A549 treated with dexamethasone at 1 μM for 4 hours (cell line): ENCODE measurements at places on chromosomes 7 and 10. TPM values are rescaled to one million over a fixed set of nuclear protein-coding genes. Genes with fewer than 3 reads are reported as not detected.

The ZNF853 gene
- 2.1 to 3.4 TPM (median 2.5 TPM) in 5 replicates for total RNA-seq

The MOGAT3 gene
- total RNA-seq: 0.20 TPM in 1 of 5 replicates, not detected in the others

The SLC35B4 gene
- 28.4 to 43.2 TPM (median 37.7 TPM) in 5 replicates for total RNA-seq

The MAGI2 gene
- total RNA-seq: 0.27 to 0.47 TPM (median 0.32 TPM) in 5 replicates

The KNDC1 gene
- total RNA-seq: 0.60 to 1.5 TPM (median 1.3 TPM) in 5 replicates

The ZMIZ2 gene
- total RNA-seq: 17.8 to 37.3 TPM (median 33.8 TPM) in 5 replicates

The WDR11 gene
- total RNA-seq: 18.5 to 24.5 TPM (median 21.5 TPM) in 5 replicates

The SLC18A3 gene
- total RNA-seq: 0.04 to 0.06 TPM in 2 of 5 replicates, not detected in the others

The CFAP58 gene
- total RNA-seq: 0.13 to 0.27 TPM (median 0.19 TPM) in 5 replicates

The TMEM270 gene
- 0.11 to 0.25 TPM (median 0.21 TPM) in 5 replicates for total RNA-seq

The AVPI1 gene
- 89.7 to 121 TPM (median 111 TPM) in 5 replicates for total RNA-seq

The MXI1 gene
- total RNA-seq: 5.2 to 7.9 TPM (median 6.2 TPM) in 5 replicates

The GSAP gene
- total RNA-seq: 2.3 to 3.8 TPM (median 3.0 TPM) in 5 replicates

The WDR37 gene
- total RNA-seq: 7.2 to 9.9 TPM (median 8.5 TPM) in 5 replicates

The WNT8B gene
- 0.05 TPM in 1 of 5 replicates, not detected in the others for total RNA-seq

The SPDYE9 gene
- total RNA-seq: not detected in 5 replicates

The NANOS1 gene
- 2.4 to 3.6 TPM (median 3.4 TPM) in 5 replicates for total RNA-seq

The HMX3 gene
- not detected in 5 replicates for total RNA-seq

The DDIT4 gene
- 346 to 420 TPM (median 400 TPM) in 5 replicates for total RNA-seq

The LIPF gene
- total RNA-seq: not detected in 5 replicates

The ITGB1 gene
- total RNA-seq: 873 to 1,168 TPM (median 1,086 TPM) in 5 replicates

The NT5C3A gene
- 29.3 to 38.7 TPM (median 32.2 TPM) in 5 replicates for total RNA-seq

The CH25H gene
- 0.68 to 0.97 TPM (median 0.71 TPM) in 5 replicates for total RNA-seq

The RAPGEF5 gene
- total RNA-seq: 0.14 to 0.29 TPM (median 0.17 TPM) in 5 replicates

The FAM171A1 gene
- total RNA-seq: 20.1 to 24.9 TPM (median 23.1 TPM) in 5 replicates

The XPNPEP1 gene
- total RNA-seq: 32.0 to 39.6 TPM (median 37.2 TPM) in 5 replicates

The DDC gene
- total RNA-seq: 0.67 to 1.3 TPM (median 0.91 TPM) in 5 replicates

The FXYD4 gene
- not detected in 5 replicates for total RNA-seq
